ENCODE measurements at places on chromosomes 2 and 18. TPM values are rescaled to one million over a fixed set of nuclear protein-coding genes. Genes with fewer than 3 reads are reported as not detected.
A peak's percentile ranks its signal among the peaks of the same experiment; 100 is the strongest.

GRCh38 chr18:34707670-34708069 is 2.4 kb upstream of the DTNA start:
- peak; percentile 34 for DNase-seq

GRCh38 chr2:8317418-8317817 is 364.4 kb upstream of the ID2 start:
- DNase-seq, result no peak

DNA sequence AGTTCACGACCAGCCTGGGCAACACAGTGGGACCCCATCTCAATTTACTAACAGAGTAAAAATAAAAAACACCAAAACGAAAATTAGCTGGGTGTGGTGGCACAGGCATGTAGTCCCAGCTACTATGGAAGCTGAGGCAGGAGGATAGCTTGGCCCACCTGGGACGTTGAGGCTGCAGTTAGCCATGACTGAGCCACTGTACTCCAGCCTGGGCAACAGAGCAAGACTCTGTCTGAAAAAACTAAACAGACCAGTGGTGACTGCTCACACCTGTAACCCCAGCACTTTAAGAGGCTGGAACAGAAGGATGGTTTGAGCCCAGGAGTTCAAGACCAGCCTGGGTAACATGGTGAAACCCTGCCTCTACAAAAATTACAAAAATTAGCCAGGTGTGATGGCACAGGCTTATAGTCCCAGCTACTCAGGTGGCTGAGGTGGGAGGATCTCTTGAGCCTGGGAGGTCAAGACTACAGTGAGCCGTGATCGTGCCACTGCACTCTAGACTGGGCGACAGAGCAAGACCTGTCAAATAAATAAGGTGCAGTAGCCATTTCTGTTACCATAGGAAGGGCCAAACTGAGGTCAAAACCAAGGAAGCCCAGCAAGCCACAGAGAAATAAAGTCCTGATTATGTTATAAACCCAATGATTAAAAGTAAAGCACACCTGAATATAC is 14.0 kb downstream of the USP34 start:
- no peak for DNase-seq

The OSR1 gene
- not detected for total RNA-seq

DNA sequence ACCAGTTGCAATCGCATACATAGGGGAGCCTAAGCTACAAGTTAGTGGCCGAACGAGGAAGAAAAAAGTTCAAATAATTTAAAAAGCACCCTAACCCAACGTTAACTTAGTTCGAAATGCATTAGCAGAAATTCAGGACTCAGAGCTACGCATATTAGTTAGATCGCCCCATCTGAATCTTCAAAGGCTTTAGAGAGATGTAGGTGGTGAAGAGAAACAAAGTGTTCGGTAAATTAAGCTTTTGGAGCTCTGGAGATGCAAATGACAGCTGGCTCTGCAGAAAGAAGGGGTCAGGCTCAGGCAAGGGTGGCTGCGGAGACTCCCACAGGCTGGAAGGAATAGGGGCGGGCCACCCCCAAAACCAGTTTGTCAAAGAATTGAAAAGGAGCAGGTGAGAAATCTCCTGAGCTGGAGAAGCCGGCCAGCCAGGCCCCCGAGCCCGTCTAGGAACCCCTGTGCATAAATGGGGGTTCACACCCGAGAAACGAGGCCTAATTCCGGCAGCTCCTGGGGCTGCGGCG is 621 bp downstream of the TXNL1 start:
- no peak for DNase-seq

The ATOH8 gene
- 16.9 TPM for total RNA-seq

- DNase-seq, result no peak
Observed at GRCh38 chr18:48719974-48720654, 181.3 kb downstream of the CTIF start.

- no peak for DNase-seq
Observed at GRCh38 chr2:102264952-102265351, 46.4 kb upstream of the IL1RL1 start.

GRCh38 chr18:1499265-1499664 is 594.6 kb downstream of the ADCYAP1 start:
- DNase-seq, result peak; percentile 53

- DNase-seq, result no peak
Observed at GRCh38 chr2:240018071-240018750, 6.9 kb downstream of the NDUFA10 start.

- DNase-seq, result no peak
Observed at GRCh38 chr2:207836521-207837133, 66.9 kb upstream of the FZD5 start.

DNA sequence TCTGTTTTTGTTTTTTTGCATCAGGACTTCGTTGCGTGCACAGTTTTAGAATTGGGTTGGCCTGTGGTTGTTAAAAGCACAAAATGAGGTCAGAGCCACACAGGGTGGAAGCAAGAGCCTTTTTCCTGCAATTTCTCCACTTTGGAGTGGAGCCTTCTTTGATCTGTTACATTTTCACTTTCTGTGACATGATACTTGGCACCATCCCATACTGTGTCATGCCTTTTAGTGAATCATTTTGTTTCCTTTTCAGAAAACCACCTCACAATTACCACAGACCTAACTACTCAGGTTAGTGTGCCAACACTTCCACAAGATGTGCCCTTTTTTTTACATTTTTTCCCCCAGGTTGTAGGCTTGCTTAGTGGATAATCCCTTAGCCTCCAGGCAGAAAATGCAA is 32.5 kb downstream of the MERTK start:
- no peak for DNase-seq

The GPAT2 gene
- not detected for total RNA-seq

- no peak for DNase-seq
Observed at GRCh38 chr2:237264480-237265219, 149.3 kb downstream of the COL6A3 start.

The PRKAG3 gene
- total RNA-seq, result not detected

- DNase-seq, result no peak
Observed at GRCh38 chr2:158665536-158666302, 129.4 kb upstream of the DAPL1 start.

DNA sequence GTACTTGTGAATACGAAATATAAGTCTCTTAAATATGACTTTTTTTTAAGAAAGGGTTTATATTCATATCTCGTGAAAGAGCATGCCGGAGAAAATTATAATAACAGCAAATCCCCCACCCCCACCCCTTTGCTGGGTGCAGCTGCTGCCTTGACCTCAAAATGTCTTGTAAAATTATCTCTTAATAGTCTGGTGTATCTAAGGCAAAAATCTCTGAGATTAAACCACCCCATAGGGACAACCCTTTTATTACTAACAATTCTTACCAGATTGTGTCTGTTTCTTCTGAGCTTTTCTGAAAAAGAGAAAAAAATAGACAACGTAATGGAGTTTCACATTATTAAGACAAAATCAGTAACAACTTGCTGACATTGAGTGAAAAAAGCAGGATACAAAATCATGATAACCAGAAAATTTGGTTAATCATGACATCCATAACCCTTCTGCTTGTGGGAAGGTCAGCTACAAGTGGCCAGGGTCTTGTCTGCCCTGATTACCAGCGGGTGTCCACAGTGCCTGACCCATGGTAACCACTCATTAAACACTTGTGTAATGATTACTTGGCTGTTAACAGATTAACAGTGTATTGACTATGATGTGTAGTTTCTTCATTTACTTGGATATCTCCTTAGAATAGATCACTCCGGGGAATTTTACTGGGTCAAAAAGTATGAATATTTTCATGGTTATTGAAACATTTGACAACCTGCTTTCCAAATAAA is 1.5 kb downstream of the STRADB start:
- DNase-seq, result no peak

DNA sequence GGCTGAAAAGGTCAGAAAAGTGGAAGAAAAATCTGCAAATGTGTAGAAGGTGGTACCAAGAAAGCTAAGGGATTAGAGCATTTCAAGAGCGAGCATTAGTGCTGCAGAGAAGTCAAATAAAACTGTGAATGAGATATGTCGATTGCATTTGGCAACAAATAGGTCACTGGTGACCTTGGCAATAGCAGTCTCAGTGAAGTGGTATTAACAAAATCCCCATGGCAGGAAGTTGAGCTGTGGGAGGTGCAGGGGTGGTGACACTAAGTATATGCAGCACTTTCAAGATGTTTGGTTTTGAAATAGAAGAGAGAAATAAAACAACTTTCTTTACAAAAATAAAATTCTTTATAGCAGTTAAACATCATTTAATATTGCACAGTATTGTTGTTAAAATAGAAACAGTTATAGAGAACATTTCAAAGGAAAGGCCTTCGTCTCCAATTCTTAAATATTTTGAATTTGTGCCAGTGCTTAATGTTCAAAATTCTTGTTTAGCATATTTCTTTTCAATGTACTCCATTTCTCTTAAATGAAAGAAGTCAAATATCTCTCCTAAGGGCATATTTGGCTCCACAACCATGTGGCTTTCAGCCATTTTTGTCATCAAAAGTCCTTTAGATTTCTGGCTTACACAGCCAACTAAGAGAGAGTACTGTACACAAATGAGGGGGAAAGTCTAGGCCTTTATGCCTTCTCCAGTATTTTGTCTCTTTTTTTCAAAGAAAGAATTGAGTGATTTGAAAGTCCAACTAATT is 443.0 kb upstream of the MMADHC start:
- DNase-seq, result no peak
